CD4-positive, alpha-beta T cell treated with Interleukin-17A for 4 hours (primary cell): ENCODE measurements at places on chromosomes 13 and 19.
A peak's percentile ranks its signal among the peaks of the same experiment; 100 is the strongest.

DNA sequence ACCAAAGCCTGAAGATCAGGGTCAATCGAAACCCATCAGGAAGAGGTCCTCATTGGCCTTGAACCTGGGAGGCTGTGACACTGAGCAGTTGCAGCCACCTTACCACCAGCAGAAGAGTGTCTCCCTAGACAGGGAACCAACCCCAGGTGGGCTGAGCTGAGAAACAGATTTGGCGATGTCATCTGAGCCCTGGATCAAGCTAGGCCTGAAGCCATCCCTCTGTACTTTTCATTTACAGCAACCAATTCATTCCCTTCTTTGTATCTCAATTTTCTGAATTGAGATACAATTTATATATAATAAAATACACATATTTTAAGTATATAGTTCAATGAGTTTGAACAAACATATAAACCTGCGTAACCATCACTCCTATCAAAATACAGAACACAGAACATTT, 14.6 kb downstream of the RHPN2 start:
- DNase-seq: no peak

GRCh38 chr19:41541990-41542584, 33.9 kb upstream of the CEACAM21 start:
- DNase-seq: peak; percentile 88

- DNase-seq: no peak
Measured at GRCh38 chr19:17805427-17805826, 10.5 kb downstream of the B3GNT3 start.

DNA sequence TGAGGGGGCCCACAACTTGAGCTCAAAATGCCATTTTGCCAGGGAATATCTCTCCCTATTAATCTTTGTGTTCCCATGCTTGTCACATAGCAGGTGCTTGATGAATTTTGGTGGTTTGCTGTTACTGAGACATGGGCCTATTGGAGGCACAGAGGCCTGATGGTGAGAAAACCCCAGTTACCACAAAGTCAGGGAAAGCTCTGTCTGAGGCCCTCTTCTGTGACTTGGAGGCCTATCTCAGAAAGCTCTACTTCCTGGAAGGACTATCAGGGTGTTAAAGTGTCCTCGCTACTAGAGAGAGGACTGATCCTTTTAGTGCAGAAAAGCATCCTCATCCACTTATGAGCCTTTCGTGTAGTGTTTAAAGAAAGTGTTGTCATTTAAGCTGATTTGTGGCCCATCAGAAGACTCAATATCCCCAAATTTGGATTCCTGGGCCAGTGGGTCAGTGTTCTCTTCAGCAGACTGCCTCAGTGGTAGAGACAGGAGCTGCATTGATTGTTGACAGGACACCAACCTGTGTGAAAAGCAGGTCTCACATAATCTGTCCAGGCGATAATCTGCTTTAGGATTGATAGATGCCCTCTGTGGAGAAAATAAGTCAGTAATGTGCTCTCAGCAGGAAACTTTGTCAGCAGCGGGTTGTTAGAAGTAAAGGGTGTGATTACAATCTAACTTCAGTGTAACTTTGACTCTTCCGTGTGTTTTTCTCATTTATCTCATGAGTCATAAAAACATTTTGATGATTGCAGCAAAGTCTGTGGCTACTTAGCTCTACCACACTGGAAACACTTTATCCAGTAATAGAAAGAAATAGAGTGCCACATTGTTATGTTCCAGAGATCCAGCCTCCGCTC, 121.0 kb downstream of the AKAP11 start:
- peak; percentile 46 for DNase-seq

- no peak for DNase-seq
Measured at GRCh38 chr13:71801781-71802180, 65.2 kb downstream of the DACH1 start.

DNA sequence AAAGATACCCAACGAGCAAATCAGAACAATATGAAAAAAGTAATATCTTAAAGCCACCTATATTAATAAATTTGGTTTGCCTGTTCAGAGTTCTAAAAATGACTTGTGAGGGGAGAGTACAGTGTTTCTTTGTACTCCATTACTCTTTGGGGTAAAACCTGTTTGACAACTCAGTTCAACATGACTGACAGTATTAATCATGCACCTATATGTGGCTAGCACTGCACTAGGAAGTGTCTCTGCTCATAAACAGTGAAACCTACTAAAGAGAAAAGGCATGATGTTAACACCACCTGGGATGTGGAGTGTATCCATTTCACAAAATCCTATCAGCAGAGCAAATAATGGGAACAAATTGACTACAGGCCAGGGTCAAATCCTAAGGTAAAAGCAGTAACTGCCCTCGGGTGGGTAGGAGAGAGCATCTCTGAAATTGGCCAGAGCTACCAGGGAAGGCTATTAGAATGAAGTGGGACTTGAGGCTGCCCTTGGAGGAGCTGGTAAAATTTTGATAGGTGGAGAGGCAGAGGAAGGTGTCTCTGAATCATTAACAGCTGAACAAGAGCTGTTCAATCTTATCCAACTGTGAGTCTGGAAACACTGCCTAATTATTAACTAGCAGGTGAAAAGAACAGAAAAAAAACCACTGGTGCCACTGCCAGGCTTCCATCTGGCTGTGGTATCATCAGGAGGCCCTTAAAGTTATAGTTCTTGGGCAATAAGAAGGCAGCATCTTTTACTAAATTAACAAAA, 365.1 kb downstream of the DNAJC15 start:
- DNase-seq: no peak

- DNase-seq: no peak
Measured at GRCh38 chr13:48234566-48235340, 1.7 kb downstream of the ITM2B start.

DNA sequence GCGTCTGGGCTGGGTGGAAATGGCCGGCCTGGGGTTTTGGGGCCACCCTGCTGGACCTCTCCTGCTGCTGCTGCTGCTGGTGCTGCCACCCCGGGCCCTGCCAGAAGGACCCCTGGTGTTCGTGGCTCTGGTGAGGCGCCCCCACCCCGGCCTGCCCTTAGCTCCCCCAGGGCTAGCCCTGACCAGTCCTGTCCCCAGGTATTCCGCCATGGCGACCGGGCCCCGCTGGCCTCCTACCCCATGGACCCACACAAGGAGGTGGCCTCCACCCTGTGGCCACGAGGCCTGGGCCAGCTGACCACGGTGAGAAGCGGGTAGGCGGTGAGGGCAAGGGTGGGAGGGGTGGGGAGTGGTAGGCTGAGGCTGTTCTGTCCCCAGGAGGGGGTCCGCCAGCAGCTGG, at the start of gene ACP4:
ACP4 (plus strand) TSS at position 20 of the 400 bp plus-strand sequence; CDS start at position 20, 0 bp downstream.
- DNase-seq: no peak

DNA sequence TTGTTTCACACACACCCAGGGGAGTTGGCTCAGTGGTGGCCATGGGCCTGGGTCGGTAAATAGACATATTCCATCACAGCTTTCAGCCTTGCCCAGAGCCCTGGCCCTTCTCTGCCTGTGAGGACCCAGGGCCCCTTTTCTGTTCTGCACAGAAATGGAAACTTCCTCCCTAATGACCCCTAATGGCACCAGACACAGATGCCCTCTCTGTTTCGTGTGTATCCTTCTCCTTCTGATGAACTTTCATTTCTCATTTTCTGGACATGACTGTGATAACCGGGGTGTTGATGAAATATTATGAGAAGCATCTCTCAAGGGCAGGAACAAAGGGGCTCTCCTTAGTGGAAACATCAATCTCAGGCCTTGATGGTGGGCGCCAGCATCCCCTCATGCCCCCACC, 12.8 kb downstream of the LILRA1 start:
- no peak for DNase-seq

- DNase-seq: no peak
Measured at GRCh38 chr19:55688422-55689218, 13.6 kb downstream of the EPN1 start.
